DMS153 (cell line): ENCODE measurements at places on chromosomes 7 and 10.
A peak's percentile ranks its signal among the peaks of the same experiment; 100 is the strongest.

GRCh38 chr7:103343758-103344452 lies 662 bp downstream of the DNAJC2 start:
- DNase-seq = no peak

DNA sequence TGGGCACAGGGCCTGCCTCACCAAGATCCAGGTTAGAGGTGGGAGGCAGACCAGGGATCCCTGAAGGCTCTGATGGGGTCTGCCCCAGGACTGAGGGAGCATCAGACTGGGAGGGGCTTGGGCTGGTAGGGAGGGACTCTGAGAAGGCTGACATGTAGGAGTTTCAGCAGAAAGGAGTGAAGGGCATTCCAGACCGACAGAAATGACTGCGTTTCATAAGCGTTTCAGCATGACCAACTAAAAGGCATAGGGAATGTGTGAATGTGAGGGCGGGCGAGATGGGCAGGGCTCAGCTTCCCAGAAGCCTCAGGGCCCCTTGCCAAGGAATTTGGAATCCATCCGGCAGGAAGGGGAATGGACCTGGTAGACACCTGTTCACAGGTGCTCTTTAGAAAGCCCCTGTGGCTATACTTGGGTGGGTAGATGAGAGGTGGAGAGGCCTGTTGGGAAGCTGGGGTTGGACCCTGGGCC lies 24.9 kb upstream of the SLC29A3 start:
- DNase-seq = no peak

- DNase-seq = peak; percentile 39
Observed at GRCh38 chr7:100632951-100633717, 8.2 kb downstream of the TFR2 start.

DNA sequence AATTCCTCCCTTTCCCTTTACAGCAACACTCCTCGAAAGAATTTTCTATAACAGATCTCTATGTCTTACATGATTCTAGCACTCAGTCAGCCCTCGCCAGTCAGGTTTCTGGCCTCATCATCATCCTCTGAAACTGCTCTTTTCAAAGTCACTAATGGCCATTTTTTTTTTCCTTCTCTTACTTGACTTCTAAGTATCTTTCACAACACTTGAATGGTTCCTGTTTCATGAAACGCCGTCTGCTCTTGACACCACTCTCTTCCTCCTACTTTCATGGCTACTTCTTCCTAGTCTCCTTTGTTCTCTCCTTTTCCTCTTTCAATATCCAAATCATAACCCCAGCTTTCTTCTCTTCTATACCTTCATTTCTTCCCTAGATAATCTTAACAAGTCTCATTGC lies 100.5 kb upstream of the NRP1 start:
- no peak for DNase-seq

DNA sequence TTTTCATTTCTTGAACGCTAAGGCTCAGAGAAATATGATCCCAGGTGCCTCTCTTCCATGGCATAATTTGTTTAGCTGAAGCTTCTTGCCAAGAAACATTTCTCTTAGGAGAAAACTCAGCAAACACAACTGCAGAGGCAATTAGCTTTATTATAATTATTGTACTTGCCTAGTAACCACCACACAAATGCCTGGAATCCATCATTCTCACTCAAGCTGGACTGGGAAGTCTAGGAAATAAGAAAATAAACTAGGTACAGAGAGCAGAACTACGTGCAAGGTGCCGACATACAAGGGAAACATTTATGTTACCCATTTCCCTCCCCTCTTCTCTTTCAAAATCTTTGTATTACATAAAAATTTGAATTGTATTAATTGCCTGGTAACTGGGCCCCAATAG lies 15.1 kb downstream of the SLC35B4 start:
- DNase-seq = no peak
